Stimulated activated naive CD8-positive, alpha-beta T cell treated with anti-CD3 and anti-CD28 coated beads, Interleukin-15, amount 100 ng/mL, for 72 hours (primary cell): ENCODE measurements at places on chromosomes 16 and 17.

- DNase-seq = no peak
These were observed 1.8 kb downstream of the MGRN1 start for GRCh38 chr16:4626396-4626795.

- no peak for DNase-seq
These were observed 2.3 kb upstream of the PCYT2 start for GRCh38 chr17:81913394-81914102.

DNA sequence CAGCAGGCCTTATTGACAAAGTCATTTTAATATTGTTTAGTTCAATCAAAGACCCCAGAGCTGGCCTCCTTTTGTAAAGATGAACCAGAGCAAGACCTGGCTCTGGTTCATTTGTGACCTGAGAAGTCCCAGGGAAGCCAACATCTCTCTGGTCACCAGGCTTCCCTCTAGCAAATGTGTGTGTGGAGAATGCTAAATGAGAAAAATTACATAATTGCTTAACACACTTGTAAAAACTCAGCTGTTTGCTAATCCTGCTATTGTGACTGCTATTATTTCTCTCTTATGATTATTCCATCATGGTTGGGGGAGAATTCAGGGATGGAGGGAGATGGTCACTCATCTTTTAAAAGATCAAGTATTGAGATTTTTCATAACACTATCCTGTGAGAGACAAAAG is 94.3 kb upstream of the CLEC3A start:
- no peak for DNase-seq

GRCh38 chr16:69048328-69049120 is 56.9 kb upstream of the HAS3 start:
- no peak for DNase-seq

DNA sequence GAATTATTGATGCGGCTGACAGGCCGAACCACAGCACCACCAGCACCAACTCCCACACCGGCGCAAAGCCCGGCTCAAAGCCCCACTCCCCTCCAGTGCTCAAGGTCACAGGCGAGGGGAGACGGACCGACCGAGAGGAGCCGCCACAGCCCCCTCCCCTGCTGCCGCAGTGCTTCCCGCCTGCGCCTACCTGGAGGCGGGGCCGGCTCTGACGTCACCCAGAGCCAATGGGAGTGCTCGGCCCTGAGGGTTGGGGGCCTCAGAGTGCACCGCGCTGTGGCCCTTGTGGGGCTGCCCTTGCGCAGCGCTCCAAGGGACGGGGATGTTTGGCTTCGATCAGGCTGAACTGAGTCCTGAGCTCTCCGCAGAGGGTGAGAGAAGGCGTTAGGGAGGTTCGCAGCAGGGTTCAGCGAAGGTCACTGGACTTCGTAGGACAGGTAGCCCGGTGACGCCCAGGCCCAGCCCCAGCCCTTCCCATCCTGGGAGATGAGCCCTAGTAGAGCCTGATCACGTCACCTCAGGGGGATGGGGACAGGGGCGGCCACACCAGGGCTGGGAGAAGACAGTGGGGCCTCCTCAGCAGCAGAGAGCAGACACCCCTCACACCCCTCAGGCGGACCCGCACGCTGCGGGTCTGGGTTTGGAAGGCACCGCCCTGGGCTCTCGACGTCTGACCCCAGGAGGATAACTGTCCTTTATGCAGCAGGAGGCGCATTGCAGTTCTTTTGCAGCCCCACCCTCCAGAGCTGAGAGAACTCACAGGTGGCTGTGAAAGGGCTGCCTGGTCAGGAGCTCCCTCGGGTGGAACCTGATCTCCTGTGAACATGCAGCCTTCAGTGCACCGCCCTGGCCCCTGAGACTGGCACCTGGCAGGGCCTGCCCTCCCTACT is 1.5 kb downstream of the NDRG4 start:
- DNase-seq = peak; percentile 32

- no peak for DNase-seq
These were observed 43.6 kb upstream of the YPEL2 start for GRCh38 chr17:59287891-59288290.

DNA sequence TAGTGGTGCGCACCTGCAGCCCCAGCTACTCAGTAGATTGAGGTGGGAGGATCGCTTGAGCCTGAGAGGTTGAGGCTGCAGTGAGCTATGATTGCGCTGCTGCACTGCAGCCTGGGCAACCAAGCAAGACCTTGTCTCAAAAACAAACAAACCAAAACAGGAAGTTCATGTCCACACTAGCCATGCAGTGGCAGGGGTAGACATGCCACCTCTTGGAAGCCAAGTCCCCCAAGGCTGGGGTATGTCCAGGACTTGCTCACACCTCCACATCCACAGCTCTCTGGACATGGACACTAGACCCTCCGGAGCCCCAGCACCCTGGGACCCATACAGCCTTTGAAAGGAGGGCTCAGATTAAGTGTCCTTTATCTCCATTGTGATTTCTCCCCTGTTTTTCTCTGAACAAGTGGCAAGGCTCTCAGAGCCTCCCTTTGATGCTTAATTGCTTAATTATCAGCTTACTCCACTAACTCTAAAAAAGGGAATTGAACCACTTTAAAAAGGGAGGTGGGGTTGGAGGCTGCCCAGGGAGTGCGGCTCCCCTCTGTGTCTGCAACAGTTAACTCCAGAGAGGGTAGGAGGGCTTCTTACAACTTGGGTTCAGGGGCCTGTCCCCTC is 424.6 kb upstream of the C16orf82 start:
- no peak for DNase-seq

- DNase-seq = no peak
These were observed 38.5 kb downstream of the PIEZO1 start for GRCh38 chr16:88746506-88746905.

DNA sequence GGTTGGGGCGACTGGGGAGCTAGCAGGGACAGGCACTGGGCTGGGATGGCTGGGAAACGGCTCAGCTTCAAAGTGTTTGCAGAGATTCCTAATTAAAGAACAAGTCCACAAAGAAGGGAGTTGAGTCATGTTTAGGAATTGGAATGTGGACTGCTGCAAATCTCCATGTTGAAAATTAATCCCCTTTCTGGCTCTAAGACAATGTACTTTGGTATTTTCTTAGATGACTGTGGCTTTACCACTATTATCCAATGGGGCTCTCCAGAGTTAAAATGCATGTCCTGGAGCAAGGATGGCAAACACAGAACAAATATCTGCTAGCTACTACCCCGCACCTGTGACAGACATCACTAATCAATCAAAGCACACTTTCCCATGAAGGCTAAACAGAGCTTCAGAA is 22.2 kb upstream of the WSCD1 start:
- DNase-seq = no peak

- DNase-seq = no peak
These were observed 20.0 kb downstream of the IST1 start for GRCh38 chr16:71915350-71915749.

GRCh38 chr16:56506941-56507340 is 12.9 kb downstream of the BBS2 start:
- no peak for DNase-seq

GRCh38 chr17:10226930-10227695 is 28.7 kb upstream of the GAS7 start:
- peak; percentile 32 for DNase-seq

DNA sequence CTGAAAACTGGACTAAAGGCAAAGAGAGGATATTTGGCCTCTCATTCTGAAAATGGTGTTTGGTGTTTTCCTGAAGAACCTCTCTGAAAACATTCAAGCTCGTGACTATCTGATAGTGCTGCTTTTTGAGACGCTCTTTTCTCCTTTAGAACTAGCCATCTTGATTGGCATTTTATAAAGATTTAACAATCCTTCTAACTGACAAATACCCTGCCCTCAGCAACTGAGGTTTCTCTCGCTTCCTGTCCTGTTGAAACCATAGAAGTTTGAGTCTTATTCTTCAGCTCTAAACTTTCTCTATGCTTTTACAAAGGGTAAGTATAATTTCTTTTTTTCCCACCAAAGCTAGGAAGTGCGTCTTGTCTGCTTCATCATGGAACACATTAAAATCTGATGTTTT is 13.3 kb downstream of the CNEP1R1 start:
- no peak for DNase-seq
